ENCODE measurements at places on chromosomes 3 and 15.

DNA sequence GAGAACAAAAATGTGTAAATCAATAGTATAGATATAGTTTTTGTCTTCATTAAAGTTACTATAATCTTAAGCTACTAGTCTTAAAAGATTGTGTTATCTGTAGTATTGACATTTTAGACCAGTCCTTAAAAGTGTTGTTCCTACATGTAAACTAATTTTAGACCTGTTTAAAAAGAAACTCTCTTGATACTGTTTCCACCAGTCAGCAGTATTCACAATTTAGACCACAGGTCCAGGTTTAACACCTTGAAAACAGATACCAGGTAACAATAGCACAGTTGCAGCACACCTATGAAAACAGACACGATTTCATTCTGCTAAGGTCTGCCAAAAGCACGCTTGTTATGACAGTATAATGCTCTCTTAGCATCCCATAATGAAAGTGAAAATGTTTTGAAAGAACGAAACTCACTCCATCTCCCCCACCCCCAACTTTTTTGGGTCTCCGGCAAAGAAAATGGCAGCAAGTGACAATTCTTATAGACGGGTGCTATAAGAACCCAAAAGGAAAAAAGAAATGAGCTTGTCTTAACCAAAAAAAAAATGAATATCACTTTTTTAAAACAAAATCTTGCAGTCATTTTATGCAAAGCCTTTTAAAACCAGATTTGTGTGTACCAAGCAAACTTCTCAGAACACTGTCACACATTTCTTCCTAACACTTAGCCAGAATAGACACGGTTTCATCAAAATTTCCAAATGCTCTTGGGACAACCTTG lies 1.6 kb downstream of the EIF4E3 start:
- DNase-seq: no peak

DNA sequence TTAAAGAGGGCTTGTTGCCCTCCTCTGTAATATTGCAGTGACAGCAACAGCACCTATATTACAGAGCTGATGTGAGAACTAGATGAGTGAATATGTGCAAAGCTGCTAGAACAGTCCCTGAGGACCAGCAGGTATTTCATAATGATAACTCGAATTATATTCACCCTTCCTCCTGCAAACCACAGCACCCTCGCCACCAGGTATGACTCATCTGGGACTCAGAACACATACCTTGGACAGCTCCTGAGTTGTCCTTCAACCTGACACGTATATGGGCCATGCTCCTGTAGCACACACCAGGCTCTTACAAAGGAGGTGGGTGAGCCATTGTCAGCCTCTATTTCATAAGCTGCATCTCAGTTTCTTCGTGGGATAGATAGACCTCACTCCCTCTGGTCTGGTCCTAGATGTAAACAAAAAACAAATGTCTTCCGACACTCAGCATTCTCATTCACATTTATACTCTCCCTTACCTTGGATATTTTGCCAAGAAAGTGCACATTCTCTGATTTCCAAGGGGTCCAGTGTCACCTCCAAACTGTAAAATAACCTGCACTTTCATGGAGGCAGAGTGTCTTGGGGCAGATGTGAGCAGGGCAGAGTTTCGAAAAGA lies 124.5 kb downstream of the TLE3 start:
- no peak for DNase-seq

GRCh38 chr3:159560214-159560979 lies 428.2 kb upstream of the IL12A start:
- no peak for DNase-seq

GRCh38 chr3:54304877-54305276 lies 182.5 kb downstream of the CACNA2D3 start:
- DNase-seq: no peak

DNA sequence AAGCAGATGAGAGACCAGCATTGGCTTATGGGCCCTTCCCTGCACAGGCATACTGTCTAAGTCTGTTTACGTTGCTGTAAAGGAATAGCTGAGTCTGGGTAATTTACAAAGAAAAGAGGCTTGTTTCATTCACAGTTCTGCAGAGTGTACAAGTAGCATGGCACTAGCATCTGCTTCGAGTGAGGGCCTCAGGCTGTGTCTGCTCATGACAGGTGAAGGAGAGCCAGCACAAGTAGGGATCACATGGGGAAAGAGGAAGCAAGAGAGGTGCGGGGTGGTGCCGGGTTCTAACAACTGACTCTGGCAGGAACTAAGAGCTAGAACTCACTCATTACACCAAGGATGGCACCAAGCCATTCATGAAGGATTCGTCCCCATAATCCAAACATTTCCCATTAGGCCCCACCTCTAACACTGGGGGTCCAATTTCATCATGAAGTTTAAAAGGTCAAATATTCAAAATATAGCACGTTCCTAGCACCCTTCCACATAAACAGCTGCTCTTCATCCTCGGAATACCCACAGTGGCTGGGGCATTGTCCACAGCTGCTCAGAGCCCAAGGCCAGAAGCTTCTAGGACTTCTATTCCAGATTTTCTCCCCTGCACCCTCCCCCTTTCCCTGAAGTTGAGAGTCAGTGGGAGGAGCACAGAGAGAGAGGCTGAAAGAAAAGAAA lies 5.6 kb downstream of the RTP3 start:
- no peak for DNase-seq
